ENCODE measurements at places on chromosomes 13 and 19.

GRCh38 chr13:28704919-28705318 lies 13.9 kb downstream of the SLC46A3 start:
- DNase-seq: no peak

GRCh38 chr19:15173746-15174404 lies 26.9 kb downstream of the NOTCH3 start:
- no peak for DNase-seq

DNA sequence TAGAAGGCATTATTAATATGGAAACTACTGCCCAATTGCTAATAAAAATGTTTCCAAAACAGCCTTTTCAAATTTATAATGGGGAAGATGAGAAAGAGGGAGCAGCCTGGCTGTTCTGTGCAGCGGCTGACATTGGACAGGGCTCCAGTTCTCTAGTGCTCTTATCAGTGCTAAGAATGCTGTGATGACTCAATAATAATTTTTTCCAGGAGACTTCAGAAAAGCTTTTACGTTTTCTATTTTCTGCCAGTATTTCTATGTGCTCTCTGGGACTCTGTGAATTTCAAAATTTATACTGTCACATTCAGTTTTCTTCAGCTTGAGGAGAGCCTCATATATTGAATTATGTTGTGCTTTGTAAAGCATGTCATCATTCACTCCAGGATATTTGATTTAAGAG lies 209.6 kb downstream of the VWA8 start:
- no peak for DNase-seq

- no peak for DNase-seq
Observed at GRCh38 chr13:27481766-27482165, 31.4 kb upstream of the MTIF3 start.

- DNase-seq: no peak
Observed at GRCh38 chr13:93589788-93590187, 363.2 kb downstream of the GPC6 start.

GRCh38 chr19:16419669-16420335 lies 52.0 kb downstream of the EPS15L1 start:
- DNase-seq: no peak

GRCh38 chr13:99294958-99295357 lies 12.2 kb downstream of the GPR183 start:
- DNase-seq: no peak

DNA sequence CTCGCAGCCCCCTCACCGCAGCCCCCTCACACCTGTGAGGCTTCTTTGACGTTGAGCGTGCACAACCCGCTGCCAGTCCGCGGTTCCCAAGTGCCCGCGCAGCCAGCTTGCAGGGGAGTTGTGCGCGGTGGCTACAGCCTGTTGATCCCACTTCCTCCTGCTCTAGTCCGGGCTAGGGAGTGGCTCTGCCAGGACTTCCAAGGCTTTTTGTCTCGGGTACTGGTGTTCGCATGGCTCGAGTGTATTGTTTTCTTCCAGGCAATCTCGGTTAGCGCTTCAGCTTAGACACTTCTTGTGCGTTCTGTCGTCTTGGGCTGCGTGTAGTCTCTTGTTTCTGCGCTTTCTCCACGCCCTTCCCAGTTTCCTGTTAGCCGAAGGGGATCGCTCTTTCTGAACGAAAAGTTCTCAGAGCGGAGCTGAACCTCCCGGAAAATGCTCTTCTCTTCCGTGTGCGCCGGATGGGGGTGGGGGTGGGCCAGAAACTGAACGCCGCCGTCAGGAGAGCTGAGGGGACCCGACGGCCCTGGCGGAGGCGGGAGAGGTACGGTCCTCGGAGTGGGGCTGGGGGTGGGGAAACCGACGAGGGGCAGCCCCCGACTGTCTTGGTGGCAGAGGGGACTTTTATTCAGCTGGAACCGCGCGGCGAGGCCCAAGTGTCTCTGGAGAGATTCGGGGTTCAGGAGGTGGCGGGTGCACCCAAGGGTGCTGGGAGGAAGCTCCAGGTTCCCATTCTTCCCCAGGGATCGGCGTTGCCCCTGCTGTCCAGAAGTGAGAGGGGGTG lies 697 bp upstream of the DGKH start:
- DNase-seq: peak; percentile 33

DNA sequence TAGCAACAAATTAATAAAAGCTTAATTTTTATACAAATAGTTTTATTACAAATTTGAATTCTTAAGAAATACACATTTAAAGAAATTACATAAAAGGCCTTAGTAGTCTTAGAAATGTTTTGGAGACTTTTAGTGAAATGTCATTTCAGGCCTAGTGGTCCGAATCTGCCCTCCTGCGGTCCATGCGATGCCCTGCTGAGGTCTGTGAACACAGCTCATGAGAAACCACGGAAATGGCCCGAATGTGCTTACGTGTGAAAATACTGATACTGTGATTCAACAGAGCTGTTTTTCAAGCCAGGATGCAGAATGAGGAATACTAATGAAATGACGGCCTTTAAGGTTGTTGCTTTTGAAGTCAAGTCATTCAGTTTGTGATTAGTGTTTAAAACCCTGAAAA lies 157.9 kb downstream of the COL4A1 start:
- no peak for DNase-seq

DNA sequence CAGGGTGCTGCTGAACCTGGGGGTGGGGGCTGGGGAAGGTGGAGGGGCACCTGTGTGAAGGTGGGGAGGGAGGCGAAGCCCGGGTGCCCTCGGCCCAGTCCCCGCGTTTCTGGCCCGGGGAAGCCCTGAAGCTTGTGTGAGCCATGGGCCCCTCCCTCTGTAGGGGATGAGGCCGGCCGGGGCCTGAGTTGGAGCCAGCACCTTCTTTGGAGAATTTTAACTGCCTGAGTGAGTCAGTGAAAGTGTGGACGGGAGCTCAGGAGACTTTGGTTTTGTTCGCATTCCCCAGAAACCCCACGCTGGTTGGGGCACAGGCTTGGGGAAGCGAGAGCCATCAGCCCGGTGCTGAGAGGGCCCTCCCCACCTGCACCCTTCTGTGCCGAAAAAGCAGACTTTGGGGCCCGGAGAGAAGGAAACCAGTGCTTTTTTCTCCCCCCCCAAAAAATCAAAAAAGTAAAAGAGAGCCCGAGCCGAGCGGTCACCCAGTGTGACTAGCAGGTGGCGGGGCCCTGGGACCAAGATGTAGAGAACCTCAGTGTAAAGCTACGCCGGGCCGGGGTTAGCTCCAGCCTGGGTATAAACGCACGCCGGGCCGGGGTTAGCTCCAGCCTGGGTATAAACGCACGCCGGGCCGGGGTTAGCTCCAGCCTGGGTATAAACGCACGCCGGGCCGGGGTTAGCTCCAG lies 45.1 kb downstream of the TMEM255B start:
- DNase-seq: no peak

- no peak for DNase-seq
Observed at GRCh38 chr13:28044608-28045007, 55.8 kb downstream of the FLT3 start.

GRCh38 chr13:67048084-67048820 lies 181.9 kb downstream of the PCDH9 start:
- DNase-seq: no peak

GRCh38 chr19:45863840-45864628 lies at the start of gene FOXA3:
Gene FOXA3 (plus strand): TSS chr19:45864326. CDS start chr19:45864457, 131 bp downstream.
- no peak for DNase-seq

DNA sequence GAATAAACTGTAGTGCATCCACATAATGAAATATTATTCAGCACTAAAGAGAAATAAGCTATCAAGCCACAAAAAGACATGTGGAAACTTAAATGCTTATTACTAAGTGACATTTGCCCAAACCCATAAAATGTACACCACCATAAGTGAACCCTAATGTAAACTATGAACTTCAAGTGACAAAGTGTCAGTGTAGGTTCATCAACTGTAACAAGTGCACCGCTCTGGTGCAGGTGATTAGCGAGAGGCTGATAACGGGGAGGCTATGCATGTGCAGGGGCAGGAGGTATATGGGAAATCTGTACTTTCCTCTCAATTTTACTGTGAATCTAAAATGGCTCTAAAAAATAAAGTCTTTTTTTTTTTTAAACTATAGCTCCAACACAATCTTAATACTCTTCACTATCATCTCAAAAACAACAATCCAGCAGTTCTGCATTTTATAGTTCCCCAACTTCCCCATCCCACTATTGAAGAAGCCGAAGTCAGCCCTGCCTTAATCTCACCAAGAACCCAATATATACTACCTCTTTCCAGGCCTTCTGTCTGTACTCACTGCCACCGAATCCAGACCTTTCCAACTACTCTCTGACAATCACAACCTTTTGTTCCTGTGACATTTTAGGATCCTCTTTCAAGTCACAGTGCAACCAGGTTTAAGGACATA lies 22.6 kb downstream of the ELF1 start:
- DNase-seq: no peak

DNA sequence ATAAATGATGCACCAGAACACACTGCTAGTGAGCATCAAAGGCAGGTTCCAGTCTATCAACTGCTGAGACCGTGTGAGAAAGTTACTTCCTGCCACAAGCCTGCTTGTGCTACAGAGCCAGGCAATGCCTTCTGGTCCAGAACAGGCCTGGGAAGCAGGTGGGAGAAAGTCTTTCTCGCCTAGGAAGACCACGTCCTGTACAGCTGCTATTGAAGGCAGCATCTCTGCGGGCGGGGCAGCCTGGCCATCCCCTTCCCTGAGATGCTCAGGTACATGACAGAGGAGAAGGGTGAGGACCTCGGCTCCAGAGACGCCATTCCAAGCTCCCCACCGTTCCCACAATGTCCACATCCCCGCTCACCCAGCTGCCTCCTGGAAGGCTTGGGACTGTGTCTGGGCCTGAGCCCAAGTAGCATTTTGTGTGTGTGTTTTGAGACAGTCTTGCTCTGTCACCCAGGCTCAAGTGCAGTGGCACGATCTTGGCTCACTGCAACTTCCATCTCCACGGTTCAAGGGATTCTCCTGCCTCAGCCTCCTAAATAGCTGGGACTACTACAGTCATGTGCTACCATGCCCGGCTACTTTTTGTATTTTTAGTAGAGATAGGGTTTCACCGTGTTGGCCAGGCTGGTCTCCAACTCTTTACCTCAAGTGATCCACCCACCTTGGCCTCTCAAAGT lies 3.4 kb downstream of the RFX1 start:
- no peak for DNase-seq

DNA sequence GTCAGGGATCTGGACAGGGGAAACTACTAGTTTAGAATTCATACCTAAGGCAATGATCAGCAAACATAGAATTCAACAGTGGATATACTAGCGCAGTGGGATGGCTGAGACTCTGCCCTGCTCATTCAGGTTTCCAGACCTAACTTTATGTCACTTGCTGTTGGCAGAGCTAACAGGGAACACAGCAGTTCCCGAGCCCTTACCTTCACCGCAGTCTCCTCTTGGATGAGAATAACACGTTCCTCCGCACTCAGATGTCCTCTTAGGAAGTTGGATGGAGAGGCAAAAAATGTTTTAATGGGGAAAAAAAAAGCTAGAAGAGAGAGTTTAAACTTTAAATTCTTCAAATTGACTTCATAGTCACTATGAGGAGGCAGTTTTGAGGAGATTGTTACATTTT lies 159.7 kb upstream of the FREM2 start:
- no peak for DNase-seq

DNA sequence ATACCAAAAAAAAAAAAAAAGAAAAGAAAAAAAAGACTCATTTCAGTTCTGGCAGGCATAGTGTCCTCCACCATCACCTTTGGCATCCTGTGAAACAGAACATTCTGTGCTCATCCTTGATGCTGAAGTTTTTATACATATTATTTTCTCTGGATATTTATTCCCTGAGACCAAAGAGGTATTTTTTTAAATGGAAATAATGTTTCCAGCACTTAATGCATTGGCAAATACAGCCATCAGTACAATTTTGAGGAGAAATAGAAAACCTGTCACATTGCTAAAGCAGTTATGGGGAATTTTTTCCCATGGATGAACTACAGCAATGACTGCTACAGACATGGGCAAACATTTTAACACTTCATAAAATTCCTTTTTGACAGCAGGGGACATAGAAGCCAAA lies 312.4 kb downstream of the DNAJC15 start:
- no peak for DNase-seq

- peak; percentile 40 for DNase-seq
Observed at GRCh38 chr19:17996826-17997316, 11.1 kb upstream of the ARRDC2 start.

DNA sequence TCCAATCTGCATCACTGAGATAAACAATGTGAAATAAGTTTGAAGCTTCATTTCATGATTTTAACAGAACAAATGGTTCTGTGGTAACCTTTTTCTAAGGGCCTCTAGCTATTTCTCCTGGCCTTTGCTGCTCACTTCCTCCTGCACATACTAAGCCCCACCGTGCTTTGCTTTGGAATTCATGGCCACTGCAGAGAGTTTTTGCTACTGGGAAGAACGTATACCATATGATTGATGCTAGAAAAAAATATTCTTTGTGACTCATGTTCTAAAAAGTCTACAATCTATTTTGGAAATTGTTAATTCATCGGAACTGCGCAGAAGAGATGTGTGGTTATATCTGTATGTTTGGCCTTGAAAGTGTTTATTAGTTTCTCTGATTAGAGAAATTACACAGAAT lies 747.3 kb downstream of the PCDH9 start:
- no peak for DNase-seq

DNA sequence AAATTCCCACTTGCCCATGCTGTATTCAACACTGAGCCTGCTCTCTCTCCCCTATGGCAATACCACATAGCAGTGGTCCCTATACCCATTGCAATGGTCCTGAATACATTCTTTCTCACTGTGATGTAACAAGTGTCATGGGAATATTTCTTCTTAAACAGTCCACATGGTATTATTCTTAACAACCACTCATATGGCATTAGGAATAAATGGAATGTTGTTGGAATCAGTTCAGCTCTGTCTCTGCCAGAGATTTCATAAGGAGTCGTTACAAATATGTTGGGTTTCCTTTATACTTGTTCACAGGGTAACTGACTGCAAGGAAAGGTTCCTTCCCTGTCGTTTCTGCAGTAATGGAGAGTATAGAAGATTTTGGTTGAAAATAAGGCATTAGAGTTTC lies 128.3 kb upstream of the SPATA13 start:
- DNase-seq: no peak

GRCh38 chr13:41905600-41906254 lies 55.2 kb downstream of the VWA8 start:
- DNase-seq: no peak

DNA sequence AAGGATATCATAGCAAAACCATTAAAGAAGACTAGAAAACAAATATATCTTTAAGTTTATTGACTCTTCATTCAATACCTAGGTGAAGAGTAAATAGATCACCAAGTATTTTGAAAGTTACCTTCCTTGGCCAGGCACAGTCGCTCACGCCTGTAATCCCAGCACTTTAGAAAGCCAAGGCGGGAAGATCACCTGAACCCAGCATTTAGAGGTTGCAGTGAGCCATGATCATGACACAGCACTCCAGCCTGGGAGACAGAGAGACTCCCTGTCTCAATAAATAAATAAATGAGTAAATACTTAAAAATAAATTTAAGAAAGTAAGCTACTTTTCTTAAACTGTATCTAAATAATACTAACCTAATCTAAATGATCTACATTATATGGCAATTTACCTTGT lies 8.9 kb upstream of the WBP4 start:
- DNase-seq: no peak

DNA sequence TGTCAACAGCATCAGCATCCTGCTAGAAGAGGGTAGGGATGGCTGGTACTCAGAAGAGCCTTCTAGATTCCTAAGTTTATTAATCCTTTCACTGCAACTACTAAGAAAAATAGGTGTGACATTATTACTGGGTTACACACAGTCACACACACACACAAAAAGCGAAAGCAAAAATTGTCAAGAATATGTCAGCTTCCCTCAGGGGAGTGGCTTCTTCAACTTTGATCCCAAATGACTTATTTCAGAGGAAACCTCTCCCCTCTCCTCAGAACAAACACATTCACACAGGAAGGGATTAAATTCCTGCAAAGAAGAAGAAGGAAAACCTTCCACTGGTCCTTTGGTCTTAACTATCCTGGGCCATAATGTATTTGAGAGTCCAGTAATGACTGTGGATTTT lies 20.1 kb upstream of the IGFL1 start:
- DNase-seq: no peak

Data from DMS79 (cell line).